Immature natural killer cell (primary cell): ENCODE measurements at places on chromosomes 2 and 18. TPM values are rescaled to one million over a fixed set of nuclear protein-coding genes. Genes with fewer than 3 reads are reported as not detected.
A peak's percentile ranks its signal among the peaks of the same experiment; 100 is the strongest.

The LTBP1 gene
- polyA plus RNA-seq: not detected

The NT5C1B gene
- 0.21 TPM for polyA plus RNA-seq

The ACVR1C gene
- not detected for polyA plus RNA-seq

The ANKRD30BL gene
- polyA plus RNA-seq: not detected

The DYTN gene
- polyA plus RNA-seq: not detected

The ABCG8 gene
- polyA plus RNA-seq: not detected

The C2orf15 gene
- polyA plus RNA-seq: 2.4 TPM

The TSN gene
- polyA plus RNA-seq: 114 TPM

The MBD2 gene
- 3.7 TPM for polyA plus RNA-seq

The FNDC4 gene
- not detected for polyA plus RNA-seq

The HOXD13 gene
- polyA plus RNA-seq: not detected

The FKBP7 gene
- polyA plus RNA-seq: 2.1 TPM

The VWC2L gene
- polyA plus RNA-seq: not detected

- no peak for DNase-seq
Observed at GRCh38 chr2:215711471-215712034, 275.7 kb upstream of the FN1 start.

DNA sequence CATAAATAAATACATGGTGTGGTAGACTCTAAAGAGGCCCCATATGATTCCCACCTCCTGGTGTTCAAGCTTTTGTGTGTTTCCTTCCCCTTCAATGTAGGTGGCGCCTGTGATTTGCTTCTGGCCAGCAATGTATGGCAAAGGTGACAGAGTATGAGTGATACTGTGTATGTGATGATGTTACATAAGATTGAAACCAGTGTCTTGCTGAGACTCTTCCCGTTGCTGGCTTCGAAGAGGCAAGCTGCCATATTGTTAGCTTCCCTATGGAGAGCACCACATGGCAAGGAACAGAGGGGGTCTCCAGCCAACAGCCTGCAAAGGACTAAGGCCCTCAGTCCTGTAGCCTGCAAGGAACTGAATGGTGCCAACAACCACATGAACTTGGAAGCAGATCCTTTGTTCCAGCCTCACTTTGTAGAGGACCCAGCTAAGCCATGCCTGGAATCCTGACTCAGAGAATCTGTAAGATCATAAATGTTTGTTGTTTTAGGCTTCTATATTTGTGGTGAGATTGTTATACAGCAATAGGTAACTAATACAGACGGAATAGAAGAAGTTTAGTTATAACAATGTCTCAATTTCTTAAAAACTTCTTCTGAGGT is 1.7 kb upstream of the SMAD4 start:
- no peak for DNase-seq

- peak; percentile 48 for DNase-seq
Observed at GRCh38 chr2:44479127-44479887, 117.6 kb downstream of the CAMKMT start.

DNA sequence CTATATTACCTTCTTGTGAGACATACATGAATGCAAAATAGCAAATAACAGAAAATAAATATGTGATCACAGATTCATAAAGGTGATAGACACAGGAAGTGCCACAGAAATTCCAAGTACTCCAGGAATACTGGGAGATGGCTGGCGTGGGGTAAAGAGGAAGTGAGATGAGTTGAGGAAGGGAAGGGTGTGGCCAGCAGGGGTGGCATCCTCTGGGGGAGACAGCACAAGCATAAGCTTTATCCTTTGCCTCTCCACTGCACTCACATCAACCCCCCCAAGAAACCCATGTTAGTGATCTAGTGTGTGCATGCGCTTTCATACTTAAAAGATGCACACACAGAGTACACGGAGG is 94.8 kb upstream of the B3GNT7 start:
- no peak for DNase-seq

DNA sequence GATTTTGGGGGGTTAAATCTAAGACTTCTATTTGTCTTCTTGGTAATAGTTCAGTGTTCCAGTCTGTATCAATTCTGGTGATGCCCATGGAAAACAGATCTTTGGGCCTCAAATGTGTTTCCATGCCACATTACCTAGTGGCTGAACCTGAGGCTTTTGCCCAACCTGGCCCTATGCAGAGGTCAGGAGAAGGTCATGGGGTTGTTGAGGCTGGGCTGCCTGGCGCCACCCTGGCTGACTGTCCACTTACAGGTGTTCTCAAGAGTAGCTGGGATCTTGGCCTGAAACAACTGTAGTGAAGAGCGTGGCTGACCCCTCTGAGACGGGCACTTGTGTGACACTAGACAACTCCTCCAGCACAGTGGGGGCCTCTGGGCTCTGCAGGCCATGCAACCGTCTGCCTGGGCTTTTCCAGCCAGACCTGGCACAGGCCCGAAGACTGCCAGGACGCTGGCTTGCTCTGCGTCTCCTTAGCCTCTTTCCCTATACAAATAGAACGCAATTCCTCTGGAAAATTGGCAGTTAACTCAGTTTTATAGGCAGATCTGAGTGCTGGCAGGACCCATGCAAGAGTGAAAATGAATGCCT is 127.8 kb downstream of the TRIM43 start:
- DNase-seq: no peak

DNA sequence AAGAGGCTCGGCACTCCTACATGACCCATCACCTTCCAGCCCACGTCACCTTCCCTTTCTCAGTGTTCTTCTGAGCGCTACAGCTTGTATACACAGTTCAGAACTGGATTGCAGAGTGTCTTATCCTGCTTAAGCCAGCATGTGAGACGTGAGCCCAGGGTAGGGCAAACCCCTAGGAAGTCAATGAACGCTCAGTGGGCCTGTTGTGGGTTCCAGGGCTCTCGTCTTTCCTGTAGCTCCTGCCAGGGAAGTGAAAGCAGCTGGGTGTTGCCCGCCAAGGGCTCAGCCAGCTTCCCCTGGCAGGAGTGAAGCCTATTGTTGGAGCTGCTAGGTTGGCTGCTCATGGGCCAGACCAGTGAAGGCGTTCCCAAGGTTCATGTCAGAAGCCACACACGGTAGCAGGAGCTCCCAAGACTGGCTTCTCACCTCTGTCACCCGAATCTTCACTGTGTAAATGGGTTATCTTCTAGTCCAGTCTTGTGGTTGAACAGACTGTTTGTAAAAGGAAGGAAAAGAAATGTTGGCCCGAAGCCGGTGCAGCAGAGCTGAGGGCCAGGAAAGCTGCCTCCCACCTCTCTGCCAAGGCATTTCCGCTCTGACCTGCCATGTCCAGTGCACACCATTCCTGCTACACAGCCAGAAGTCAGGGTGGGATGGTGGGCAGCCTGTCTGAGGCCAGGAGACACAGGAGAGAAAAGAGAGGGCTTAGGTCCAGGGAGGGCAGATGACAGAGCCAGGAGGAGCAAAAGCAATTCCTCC is 69.6 kb upstream of the RMDN2 start:
- DNase-seq: no peak

DNA sequence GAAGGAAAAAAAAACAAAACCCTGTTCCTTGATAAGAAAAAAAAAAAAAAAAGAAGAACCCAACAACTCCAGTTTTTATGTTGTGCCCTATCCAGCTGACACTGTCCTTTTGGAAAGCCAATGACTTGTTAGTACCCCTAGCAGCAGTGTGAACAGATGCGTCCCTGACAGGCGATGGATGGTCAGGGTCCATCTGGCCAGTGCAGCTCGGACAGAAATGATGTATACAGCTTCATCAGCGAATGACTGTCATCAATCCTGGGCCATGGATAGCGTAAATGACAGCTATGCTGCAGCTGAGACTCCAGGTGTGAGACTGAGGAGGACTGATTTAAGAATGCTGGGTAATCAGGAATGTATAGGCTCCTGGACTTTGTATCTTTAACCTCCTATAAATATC is 318.8 kb upstream of the FIGN start:
- no peak for DNase-seq

DNA sequence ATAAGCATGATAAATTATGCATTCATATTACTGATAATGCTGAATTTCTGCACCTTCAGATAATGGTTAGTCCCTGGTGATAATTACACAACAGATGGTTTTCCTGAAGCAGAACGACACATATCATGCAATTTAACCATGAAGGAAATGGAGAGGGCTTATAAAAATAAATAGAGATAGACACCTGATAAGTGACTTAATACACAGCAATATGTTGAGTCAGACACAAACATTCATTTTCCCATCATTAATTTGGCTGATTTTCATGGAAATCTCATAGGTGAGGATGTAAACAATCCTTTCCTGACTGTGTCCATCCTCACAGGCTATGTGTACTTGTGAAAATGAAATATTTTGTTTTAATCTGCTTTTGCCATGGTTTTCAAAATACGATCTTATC is 36.9 kb upstream of the DSEL start:
- DNase-seq: no peak

DNA sequence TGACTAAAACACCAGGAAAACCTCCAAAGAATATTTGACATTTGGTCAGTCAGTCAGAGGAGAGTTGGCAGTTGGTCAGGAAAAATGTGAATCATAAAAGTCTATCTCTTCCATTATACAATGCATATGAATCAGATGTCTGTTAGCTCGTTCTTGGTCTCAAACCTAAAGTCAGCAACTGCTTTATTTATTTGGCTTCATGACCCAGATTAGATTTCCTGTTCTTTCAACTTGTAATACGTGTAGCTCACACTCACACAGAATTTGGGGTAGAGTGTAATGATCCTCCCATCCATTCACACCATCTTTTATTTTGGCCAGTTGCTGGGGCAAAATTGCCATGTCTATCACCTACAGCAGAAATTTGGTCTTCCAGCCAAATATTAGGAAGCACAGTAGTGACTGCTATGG is 81.9 kb upstream of the COL5A2 start:
- no peak for DNase-seq

DNA sequence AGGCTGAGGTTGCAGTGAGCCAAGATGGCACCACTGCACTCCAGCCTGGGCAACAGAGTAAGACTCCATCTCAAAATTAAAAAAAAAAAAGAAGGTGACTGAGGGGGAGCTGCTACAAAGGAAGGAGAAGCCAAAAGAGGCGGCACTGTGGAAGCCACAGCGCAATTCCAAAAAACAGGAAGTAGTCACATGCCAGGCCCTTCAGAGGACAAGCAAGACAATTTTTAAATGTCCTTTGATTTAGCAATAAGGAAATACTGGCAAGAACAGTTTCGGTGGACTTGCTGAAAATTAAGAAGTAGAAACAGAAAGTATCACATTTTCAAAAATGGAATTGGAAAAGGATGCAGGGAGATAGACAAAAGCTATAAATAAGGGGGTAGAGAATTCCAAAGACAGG is 122.8 kb downstream of the OSBPL1A start:
- no peak for DNase-seq

GRCh38 chr2:169683425-169684134 is 10.6 kb downstream of the CFAP210 start:
- DNase-seq: peak; percentile 24

GRCh38 chr2:96769814-96770213 is 9.1 kb downstream of the CNNM4 start:
- no peak for DNase-seq

GRCh38 chr2:142880279-142880678 is 2.8 kb downstream of the KYNU start:
- no peak for DNase-seq

DNA sequence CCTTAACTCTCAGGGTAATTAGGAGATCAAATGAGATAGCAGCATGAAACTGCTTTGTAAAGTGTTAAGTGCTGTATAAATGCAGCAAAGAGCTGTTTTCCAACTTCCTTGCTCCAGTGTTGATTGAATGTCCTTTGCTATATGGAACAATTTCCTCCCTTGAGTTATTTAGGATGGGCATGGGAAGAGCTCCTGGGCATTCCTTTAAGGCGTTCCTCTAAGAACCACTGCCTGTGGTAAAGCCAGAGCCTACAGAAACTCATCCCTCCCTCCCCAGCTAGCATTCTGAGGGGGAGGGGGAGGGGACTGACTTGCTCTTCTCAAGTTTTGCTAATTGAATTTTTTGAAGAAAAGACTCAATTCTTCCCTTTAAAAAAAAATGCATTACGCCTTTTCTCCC is 1.4 kb downstream of the AKAIN1 start:
- DNase-seq: no peak

DNA sequence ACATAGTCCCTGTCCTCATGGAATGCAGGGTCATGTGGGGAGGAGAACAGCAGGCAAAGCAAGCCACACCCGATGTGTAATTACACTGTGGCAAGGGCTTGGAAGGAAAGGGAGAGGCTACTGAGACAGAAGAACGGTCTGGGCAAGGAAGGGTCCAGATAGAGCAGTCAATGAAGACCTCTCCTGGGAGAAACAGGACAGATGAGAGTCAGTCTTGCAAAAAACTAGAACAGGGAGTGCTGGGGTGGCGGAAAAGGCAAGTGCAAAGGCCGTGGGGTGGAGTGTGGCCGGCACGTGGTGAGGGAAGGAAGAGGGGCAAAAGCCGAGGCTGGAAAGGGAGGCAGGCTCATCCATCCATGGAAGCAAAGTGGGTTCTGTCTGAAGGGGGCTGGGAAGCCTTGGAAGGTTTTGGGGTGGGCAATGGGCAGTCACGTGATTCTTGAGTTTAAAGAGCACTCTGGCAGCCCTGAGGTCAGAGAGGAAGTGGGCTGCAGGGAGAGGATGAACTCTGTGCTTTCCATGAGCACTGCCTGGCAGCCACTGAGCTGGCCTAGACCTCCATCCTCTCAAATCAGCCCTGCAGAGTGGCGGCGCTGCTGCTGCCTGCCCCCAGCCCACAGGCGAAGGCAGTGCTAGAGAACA is 182.2 kb downstream of the INHBB start:
- no peak for DNase-seq

DNA sequence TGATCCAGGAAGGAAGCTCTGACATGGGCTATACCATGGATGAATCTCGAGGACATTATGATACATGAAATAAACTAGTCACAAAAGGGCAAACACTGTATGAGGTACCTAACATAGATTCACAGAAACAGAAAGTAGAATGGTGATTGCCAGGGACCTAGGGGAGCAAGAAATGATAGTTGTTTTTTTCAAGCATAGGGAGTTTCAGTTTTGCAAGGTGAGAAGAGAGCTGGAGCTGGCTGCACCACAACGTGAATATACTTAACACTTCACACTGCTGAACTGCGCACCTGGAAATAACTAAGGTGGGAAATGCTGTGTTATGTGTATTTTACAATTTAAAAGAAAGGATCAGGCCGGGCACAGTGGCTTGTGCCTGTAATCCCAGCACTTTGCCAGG is 13.2 kb upstream of the AGAP1 start:
- DNase-seq: no peak

DNA sequence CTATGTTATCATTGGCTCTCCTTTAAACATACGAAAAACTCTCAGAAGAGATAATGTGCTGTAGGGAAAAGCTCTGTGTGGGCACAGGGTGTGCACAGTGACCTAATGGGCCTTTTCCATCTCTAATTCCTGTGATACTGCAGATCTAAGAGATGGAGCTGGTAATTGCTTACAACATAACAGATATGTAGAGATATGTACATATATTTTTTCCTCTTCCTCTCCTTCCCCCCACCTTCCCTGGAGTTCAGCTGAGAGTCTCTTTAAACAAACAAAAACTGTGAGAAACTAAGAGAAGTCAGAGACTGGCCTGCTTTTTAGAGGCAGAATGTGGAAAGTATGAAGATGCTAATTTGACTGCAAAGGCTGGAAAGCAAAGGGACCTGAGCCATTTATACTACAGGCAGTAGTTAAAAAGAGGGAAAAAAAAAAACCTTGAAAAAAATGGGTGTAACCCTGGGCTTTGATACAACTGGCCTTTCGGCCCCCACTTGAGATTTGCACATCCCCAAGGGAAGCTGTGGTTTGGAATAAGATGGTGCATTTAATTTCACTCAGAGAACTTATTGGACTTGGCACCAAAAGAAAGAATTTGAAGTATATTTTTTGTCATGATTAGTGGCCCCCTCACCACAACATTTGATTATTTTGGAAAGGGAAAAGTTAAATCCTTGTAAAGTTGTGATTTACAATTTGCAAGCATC is 502.2 kb upstream of the ZEB2 start:
- no peak for DNase-seq

GRCh38 chr2:37982147-37982582 is 57.1 kb downstream of the RMDN2 start:
- peak; percentile 50 for DNase-seq
